Iris pigment epithelial cell (primary cell): ENCODE measurements at places on chromosomes 3 and 15.

GRCh38 chr3:44234648-44235268, 6.9 kb upstream of the TOPAZ1 start:
- DNase-seq, result no peak

GRCh38 chr3:50355829-50356552, 3.3 kb downstream of the TMEM115 start:
- DNase-seq, result no peak

DNA sequence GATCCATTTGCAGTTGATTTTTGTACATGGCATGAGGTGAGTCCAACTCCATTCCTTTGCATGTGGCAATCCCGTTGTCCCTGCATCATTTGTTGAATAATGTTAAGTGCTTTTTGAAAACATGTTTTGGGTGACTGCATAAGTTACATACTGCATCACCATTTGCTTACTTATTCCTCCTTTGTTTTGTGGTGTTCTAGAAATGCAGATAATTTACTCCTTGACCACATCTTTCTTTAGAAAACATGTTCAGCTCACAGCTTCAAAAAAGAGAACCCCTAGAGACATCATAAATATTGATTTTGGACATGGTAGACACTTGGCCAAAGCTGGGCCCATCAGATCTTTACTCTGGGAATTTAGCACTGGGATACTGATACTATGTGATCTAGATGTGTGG, 135.3 kb upstream of the DAZL start:
- DNase-seq, result peak; percentile 10

DNA sequence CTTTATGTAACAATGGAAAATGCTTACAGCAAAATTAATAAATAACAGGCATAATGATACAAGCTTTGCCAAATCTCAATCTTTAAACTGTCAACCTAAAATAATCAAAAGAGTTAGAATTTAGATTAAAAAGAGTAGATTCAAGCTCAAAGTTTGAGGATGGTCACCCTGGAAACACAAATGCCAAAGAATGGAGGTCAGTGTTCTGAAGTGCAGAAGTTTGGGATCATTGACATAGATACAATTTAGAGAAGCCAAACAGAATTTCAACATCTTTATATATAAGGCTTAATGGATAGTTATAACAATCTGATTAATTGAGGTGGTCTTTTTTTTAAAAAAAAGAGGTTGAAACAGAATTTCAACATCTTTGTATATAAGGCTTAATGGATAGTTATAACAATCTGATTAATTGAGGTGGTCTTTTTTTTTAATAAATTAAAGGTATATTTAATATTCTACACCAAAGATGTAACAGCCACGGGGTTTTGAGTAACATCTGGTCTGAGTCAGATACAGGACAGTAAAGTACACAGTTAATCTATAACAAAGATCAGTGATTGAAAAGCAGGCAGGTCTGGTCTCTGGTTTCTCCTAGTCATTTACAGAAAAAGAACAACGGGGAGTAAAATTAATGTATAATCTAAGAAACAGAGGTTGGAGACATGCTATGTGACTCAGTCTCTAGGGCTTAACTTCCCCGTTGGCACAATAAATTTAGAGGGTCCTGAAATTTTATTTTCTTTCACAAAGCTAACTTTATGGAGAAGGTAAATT, 490.7 kb downstream of the GBE1 start:
- no peak for DNase-seq

DNA sequence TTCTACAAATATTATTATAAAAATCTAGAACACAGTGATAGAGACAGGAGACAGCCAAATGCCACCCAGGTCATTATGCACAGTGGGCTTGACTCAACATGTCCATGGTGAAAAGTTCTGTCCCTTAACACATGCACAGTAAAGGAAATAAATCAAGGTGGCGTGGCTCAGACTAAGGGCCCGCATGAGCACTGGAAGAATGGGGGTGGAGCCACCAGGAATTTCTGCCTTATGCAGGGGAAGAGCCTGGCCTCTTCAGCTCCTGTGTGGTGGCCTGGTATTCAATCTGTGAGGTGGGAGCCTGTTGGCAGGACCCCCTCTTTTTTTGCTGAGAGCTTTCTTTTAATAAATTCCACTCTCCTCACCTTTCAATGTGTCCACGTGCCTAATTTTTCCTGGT, 17.2 kb upstream of the SPG21 start:
- DNase-seq, result no peak

- DNase-seq, result no peak
Measured at GRCh38 chr3:138456961-138457862, 22.8 kb downstream of the ESYT3 start.

DNA sequence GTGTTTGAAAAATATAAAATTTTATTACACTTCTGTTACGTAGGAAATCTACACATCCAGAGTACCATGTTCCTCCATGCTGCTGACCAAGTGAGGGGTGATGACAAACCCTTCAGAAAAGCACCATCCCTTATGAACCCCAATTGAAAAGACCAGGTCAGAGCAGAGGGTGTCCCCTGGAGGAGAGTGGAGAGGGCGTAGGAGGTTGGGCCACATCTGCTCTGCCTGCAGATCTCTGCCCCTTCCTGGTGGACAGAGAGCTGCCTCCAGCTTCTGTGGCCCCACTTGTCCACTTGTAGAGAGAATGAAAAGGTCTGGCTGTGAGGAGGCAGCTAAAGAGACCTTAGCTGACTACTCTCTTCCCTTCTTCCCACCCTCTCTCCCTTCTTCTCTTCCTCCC, 55.5 kb downstream of the GLDN start:
- DNase-seq, result no peak

DNA sequence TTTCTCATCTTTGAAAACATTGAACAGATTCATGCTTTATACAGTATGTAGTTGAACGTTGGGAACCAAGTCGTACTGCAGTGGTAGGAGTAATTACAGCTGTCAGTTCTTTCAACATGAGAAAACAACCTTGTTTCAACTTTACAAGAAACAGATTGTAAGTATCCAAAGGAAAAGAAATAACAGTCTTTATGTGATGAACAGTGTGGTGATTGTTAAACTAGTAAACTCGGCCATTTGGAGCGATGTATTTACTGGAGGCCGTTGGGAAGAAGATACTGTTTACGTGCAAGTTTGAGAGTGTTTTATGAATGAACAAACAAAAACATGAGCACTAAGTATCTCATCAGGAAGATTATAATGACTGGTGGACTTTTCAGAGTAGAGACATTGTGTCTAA, 48.4 kb downstream of the EPHA3 start:
- DNase-seq, result no peak

GRCh38 chr3:131393051-131393450, 11.5 kb downstream of the NUDT16 start:
- DNase-seq, result no peak

DNA sequence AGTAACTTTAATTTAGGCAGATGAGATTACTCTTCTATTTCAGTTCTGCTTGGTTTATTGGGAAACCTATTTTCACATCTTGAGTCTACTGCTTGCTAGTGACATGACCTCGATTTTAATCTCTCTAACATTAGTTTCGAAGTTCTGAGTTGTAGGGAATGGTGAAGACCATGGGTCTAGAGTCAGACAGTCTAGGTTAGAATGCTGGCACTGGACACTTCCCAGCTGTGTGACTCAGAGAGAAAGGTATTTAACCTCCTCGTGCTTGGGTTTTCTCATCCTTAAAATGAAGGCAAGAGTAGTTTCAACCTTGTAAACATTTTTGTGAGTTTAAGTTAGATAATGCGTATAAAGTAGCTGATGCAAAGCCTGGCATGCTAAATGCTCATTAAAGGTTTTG, 422.1 kb downstream of the GRM7 start:
- DNase-seq, result no peak

DNA sequence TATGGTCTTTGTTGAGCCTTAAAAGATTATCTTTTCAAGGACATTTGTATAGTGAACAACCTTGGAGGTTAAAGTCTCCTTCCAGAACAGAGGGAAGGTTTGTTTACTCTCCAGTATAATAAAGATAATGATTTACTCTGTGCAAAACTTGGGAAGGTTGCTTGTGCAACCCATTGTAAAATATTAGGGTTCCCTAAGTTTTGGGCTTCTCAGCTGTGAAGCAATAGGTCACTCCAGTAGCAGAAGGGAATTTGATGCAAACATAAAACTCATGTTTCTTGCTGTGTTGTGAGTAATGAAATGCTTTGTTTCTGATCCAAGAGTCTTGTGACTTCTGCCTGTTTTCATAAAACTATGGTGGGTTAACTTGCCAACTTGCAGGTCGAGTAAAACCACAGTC, 177.5 kb downstream of the SUCNR1 start:
- DNase-seq, result peak; percentile 86

- DNase-seq, result no peak
Measured at GRCh38 chr3:58041182-58041825, 33.1 kb downstream of the FLNB start.

GRCh38 chr3:29606416-29606815, 325.5 kb downstream of the RBMS3 start:
- no peak for DNase-seq

- peak; percentile 60 for DNase-seq
Measured at GRCh38 chr15:100759106-100759505, 120.5 kb upstream of the ALDH1A3 start.

- DNase-seq, result no peak
Measured at GRCh38 chr3:73609655-73610054, 15.1 kb downstream of the PDZRN3 start.

- peak; percentile 79 for DNase-seq
Measured at GRCh38 chr3:107421170-107421792, 44.0 kb downstream of the CCDC54 start.
